ENCODE measurements at places on chromosomes 3 and 15.

DNA sequence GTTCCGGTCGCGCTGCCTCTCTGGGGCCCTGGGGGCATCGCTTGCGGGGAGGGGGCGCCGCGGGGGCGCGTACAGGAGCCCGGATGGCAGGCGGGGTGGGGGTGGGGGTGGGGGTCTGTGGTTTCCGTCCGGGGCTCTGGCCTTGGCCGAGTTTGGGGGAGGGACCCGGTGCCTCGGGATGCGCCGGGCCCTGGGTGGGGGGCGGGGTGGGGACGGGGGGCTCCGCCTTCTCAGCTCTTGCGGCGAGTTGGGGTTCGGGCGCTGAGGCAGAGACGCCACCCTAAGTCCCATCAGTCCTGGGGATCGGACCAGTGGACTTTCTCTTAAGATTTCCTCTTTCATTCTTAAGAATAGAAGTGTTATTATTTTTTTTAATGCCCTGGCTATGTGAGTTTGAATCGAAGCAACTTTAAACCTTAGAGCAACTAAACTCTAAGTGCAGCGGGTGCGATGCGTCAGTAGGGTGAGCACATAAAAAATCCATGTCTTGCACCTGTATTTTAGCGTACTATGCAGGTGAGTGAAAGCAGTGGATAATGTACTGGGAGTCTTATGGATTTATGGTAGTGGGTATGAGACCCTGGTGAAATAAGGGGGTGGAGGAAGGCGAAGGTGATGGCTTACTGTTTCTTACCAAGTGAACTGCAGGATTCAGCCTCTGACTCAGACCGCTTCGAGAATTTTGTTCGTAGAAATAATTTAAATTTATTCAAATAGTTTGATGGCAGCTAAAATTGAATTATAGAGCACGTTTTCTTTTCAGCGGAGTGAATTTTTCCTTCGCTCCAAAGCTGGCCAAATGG is 762 bp downstream of the CTNNB1 start:
- DNase-seq, result peak; percentile 57

DNA sequence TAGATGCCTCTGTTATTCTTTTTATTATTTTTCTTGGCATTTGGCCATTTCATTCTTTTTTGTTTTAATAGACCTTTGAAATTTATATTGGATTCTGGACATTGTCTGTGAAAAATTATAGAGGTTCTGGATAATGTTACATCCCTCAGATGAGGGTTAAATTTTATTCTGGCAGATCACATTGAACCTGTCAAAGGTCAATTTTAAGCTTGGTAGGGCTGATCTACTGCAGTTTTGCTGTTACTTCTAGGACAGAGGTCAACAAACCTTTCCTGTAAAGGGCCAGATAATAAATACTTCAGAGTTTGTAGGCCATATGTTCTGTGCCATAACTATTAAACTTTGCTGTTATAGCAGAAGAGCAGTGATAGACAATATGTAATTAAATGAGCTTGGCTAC is 318.9 kb upstream of the DPPA4 start:
- no peak for DNase-seq

GRCh38 chr15:86162172-86162591 is 82.5 kb downstream of the AGBL1 start:
- DNase-seq, result peak; percentile 79

DNA sequence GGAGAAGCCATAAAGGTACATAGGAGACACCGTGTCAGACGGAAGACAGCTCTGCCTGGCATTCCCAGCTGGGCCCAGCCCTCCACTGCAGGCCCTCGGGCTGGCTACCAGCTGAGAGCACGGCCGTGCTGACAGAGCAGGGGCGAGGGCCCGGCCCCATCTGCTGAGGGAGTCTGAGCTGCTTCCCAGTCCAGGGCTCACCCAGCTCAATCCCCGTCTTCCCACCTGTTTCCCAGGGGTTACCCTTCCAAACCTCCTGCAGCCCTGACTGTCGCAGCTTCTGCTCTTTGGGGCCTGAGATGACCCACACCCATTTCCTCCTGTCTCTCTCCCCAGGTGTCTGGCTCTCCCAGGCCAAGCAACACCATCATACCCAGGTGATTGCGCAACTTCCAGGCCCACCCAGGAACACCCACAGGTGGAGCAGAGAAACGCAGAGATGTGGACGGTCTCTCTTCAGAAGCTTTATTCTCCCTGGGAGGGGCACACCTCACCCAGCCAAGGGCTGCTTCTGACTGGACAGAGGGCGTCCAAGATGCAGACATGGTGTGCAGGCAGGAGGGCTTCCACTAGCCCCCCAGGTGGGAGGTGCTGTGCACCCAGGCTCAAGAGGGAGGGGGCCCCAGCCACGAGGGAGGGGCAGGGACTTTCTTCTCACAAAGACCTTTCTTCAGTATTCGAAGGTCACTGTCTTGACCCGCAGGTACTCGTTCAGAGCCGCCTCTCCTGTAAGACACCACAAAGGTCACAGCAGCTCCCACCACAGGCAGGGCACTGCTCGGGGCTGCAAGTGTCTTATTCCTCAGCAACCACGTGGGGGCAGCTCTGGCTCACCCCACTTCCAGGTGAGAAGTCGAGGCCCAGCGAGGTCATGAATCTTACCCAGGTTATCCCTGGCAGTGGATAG is 19.4 kb upstream of the SLC41A3 start:
- DNase-seq, result no peak

DNA sequence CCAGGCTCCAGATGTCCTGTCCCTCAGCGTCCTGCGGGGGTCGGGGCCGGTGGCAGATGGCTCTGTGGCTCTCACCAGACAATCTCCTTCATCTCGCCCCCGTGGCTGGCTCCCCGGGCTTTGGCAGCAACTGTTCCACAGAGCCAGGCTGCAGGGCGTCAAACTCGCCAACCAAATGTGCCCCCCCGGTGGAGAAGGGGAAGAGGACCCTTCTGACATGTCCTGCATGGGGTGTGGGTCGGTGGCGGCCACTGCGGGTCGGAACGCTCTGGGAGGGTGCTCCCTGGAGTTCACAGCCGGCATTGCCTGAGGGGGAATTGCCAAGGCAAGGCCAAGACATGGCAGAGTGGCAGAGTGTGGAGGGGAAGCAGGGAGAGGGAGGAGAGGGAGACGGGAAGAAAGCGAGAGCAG is 36.0 kb downstream of the BDH1 start:
- DNase-seq, result no peak

DNA sequence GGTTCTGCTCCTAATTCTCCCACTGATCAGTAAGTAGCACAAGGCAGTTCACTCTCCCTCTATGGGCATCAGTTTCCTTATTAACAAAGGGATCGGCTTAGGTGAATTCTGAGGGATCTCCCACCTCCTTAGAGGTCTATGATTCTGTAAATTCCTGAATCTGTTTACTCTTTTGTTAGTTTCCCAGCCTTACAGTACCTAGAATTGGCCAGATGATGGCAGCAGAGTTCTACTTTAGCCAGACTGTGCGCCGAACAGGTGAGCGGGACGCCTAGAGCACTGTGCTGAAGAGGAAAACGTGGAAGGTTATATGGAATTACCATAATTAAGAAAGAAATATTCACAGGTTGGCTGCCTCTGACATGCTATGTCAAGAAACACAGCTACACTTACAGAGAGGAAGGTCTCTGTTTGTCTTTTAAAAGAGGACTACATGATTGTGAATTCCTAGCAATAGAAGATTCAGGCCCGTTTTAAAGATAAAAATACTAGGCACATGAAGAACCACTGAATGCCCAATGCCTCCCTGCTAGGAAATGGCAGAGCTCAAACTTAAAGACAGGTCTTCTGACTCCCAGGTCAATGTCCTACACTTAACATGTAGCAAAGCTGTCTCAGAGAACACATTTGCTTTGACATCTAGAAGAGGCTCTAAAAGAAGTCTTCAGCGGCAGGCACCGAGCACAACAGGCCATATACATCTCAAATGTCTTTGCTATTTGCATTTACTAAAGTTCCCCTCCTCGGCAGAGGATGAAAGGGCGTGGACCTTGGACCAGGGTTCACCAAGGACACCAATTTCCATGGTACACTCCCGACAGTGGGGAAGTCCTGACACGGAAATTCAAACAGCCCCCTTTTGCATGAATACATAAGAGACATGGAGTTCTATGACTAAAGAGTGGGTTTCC is 259.9 kb downstream of the FGF12 start:
- DNase-seq, result peak; percentile 55

DNA sequence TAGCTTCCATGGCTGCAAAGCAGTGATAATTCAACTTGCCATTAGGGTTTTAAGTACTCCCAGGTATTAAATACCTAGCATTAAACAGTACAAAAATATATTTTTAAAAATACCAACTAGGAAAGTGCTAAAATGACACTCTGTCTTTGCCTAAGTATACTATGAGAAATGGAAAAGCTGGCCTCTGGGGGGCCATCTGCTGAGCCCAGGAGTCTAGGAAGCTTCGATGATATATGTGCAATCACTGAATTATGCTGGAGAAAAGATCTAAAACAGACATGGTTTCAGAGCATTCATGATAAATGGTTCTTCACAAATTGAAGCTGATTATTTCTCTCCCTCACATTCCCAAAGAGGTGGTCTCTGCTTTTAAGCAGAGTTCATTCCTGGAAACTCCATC is 191.8 kb downstream of the OPA1 start:
- peak; percentile 45 for DNase-seq

DNA sequence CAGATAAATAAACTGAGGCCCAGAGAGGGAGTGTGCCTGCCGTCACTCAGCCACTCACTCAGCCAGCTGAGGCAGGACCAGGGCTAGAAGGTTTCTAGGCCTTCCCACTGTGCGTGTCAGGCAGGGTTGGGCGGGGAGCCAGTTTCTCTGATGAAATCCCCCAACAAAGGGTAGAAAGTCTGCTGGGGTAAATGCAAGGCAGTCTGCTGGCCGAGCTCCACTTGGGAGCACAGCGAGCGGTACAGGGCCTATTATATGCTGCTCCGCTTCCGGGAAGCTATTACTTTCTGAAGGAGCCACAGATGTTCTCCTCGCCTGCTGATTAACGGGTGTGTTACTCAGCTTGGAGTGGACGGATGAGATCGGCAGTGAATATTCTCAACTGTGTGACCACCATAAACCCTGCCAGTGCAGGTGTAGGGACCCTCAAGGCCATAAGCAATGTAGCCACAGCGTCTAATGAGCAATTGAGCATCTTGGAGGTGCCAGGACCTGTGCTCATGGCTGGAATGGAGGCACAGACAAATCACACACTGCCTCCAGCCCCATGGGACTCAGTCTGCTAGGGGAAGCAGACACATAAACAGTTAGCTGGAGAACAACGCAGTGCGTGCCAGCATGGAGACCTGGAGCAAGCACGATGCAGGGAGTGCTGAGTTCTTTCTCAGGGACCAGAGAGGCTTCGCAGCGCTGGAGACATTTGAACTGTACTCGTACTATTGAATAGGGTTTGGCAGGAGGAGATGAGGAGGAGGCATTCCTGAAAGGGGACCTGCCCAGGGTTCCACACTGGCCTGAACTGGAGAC is 42.1 kb downstream of the CORO2B start:
- peak; percentile 72 for DNase-seq

- DNase-seq, result no peak
These were observed 51.5 kb downstream of the ISG20 start for GRCh38 chr15:88690331-88690730.

GRCh38 chr15:40877694-40878093 is 3.7 kb upstream of the RHOV start:
- no peak for DNase-seq

- no peak for DNase-seq
These were observed 27.2 kb upstream of the GBE1 start for GRCh38 chr3:81788610-81789009.

GRCh38 chr3:128548426-128549282 is 55.7 kb upstream of the GATA2 start:
- peak; percentile 14 for DNase-seq

Data from umbilical cord (tissue), 2 donors.